SK-N-DZ (cell line): ENCODE measurements at places on chromosomes 4 and X.

DNA sequence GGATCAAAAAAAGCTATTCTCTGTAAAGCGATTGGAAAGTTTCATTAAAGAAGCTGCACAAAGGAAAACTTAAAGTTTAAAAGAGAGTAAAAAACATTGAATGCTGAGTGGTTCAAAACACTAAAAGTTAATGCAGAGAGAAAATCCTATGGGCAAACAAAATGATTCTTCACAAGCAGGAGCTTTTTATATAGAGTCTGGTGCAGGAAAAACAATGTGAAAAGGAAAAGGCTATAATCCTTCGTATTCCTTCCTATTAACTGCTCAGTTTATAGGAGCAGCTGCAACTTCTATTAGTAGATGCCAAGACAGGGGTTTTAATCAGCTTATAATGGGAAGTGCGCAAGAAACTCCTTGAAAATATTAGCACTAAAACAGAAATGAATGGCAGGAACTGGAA is 100.7 kb downstream of the PDGFC start:
- DNase-seq = no peak

GRCh38 chr4:137664416-137664815 is 132.1 kb upstream of the PCDH18 start:
- no peak for DNase-seq

DNA sequence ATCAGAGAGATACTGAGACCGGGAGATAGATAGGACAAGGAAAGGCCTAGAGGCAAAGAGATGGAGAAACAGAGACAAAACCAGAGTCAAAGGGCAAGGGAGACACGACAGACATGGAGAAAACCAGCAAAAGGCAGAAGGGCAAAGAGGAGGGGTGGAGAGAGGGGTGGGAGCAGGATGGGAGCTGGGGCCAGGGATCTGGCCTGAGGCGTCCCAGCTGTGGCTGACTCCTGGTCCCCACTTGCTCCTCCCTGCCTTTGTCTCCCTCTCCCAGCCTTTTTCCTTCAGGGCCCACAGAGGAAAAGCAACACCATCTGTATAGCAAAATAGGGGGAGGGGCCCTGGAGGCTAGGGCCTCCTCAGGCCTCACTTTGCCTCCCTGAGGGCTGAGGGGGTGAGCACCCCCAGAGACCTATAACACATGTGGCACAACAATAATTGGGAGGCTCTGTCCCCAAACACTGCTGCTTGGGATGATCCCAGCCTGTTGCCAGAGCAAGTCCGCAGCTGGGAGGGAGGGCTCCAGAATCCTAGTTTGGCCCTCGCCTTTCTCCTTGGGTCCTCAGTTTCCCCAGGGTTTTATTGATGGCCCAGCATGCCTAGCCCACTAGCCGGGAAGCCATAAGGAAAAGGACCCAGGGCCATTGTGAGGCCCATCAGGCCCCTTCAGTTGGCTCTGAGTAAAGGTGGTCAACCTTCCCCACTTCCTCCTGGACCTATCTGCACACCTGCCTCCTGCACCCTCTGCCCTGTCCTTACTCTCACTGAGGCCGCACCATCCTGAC is 96.8 kb downstream of the PJA1 start:
- DNase-seq = no peak

GRCh38 chr4:24598025-24598424 is 13.7 kb upstream of the DHX15 start:
- no peak for DNase-seq

- no peak for DNase-seq
These were observed 118.1 kb upstream of the PRR32 start for GRCh38 chrX:126701380-126701779.

DNA sequence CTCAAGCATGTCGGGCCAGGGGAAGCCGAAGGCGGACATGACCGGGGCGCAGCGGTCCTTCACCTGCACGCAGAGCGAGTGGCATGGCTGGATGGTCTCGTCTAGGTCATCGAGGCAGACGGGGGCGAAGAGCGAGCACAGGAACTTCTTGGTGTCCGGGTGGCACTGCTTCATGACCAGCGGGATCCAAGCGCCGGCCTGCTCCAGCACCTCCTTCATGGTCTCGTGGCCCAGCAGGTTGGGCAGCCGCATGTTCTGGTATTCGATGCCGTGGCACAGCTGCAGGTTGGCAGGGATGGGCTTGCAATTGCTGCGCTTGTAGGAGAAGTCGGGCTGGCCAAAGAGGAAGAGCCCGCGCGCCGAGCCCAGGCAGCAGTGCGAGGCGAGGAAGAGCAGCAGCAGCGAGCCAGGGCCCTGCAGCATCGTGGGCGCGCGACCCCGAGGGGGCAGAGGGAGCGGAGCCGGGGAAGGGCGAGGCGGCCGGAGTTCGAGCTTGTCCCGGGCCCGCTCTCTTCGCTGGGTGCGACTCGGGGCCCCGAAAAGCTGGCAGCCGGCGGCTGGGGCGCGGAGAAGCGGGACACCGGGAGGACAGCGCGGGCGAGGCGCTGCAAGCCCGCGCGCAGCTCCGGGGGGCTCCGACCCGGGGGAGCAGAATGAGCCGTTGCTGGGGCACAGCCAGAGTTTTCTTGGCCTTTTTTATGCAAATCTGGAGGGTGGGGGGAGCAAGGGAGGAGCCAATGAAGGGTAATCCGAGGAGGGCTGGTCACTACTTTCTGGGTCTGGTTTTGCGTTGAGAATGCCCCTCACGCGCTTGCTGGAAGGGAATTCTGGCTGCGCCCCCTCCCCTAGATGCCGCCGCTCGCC is at the start of gene SFRP2:
TSS of gene SFRP2 (minus strand) at position 671 of the 864 bp plus-strand sequence. CDS start at position 423, 248 bp downstream.
- DNase-seq = no peak
